ENCODE measurements at places on chromosomes 4 and X.

DNA sequence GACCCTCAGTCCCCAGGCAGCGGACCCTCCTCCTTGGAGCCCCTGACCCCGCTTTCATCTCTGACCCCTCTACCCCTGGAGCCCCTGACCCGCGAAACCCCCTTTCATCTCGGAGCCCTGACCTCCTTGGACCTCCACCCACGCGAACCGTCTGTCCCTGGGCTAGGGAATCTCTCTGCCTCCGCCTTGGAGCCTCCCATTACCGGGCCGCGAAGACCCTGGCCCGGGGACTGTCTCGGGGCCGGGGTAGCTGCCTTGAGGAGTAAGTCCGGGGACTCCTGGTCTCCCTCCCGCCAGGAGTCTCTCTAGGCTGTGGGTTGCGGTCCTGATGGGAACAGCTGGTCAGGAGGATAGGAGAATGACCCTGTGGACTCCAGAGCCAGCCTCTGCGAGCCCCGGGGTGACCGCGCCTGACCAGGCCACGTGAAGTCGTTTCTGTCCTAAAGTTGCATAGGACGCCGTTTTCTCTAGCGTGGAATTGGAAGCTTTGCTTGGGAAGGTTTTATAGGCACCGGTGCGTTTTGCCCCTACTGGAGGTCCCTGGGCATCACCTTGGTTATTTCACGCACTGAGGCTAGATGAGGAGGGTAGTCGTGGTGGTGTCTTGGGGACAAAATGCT is 824 bp downstream of the TBC1D14 start:
- DNase-seq: no peak

DNA sequence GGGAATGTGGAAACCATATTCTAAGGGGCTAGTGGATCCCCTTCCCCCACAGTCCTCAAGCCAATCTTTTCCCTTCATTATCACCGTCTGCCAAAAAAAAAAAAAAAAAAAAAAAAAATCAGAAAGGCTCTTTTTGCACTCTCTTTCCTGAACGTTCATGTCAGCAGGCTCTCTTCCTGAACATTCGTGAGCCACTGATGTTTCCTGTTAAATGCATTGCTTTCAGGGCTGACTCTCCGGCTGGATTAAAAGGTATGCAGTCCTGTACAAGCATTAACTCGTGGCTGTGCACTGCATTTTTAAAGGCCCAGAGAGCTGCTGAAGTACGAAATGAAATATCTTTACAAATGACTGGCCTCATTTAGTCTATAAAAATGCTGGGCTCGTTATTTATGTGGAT is 34.0 kb upstream of the TSPAN5 start:
- no peak for DNase-seq

GRCh38 chrX:33207056-33207455 is 4.3 kb downstream of the DMD start:
- DNase-seq: no peak

- DNase-seq: no peak
Measured at GRCh38 chr4:117284736-117285135, 199.4 kb upstream of the TRAM1L1 start.

DNA sequence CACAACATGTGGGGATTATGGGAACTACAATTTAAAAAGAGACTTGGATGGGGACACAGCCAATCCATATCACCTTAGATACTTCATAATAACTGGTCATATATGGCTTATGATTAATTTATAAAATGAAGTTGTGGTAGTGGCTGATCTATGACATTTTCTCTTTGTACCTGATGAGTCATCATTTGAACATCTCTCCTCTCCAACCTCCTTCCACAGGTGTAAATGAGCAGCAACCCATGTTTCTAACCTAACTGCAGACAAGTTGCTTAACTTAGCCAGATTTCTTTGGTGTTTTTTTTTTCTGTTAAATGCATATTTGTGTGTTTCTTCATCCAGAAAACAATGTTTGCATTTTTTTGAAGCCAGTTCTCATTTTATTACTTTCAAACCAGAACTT is 42.6 kb downstream of the SPANXA2 start:
- no peak for DNase-seq

GRCh38 chrX:30580641-30581040 is 3.1 kb upstream of the TASL start:
- DNase-seq: no peak

GRCh38 chr4:102647117-102647516 is 113.7 kb downstream of the MANBA start:
- no peak for DNase-seq

GRCh38 chr4:189420572-189420971 is 520.1 kb upstream of the FRG1 start:
- DNase-seq: no peak
